ENCODE measurements at places on chromosomes 4 and X.

DNA sequence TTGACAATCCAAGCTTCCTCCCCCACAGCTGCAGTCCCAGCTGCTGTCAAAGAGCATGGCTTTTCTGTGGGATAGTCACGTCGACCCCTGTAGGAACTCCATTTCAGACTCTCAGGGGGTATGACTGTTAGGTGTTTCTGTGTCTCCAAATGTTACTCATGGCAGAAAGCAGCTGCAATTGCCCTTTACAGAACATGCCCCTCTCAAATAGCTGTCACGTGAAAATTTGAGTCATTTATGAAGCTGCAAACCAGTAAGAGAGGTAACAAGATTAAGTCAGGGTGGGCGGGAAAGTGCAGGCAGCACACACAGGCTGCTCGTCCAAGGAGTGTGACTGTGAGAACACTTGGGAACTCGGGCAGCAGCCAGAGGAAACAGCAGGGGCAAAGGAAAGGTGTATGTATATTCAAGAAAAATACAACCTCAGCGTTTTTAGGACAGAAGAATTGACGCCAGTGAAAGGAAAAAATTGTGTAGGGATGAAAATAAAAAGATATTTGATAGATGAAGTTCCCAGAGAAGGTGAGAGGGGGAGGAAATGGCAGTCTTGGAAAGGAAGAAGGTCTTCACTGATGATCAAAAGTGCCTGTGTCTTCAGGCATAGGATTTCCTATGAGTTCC, 66.5 kb upstream of the TMEM184C start:
- DNase-seq, result no peak

GRCh38 chr4:108080747-108081146, 88.0 kb downstream of the LEF1 start:
- DNase-seq, result peak; percentile 73

DNA sequence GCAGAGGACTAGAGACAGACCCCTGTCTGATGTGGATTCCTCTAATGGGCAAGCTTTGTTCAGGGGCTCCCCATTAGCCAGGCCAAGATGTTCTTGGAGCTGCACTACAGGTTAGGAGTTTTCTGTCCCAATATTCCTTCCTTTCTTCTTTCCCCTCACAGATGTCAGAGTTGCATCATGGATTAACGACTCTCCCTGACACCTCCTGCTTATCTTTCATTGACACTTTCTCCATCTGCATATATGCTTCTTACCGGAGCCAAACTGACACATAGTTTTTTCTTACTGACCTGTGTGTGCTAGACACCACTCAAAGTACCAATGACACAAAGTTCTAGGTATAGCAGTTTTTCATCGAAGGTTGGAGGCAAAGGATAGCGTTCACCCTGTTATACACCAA, 228.6 kb upstream of the HCCS start:
- no peak for DNase-seq

DNA sequence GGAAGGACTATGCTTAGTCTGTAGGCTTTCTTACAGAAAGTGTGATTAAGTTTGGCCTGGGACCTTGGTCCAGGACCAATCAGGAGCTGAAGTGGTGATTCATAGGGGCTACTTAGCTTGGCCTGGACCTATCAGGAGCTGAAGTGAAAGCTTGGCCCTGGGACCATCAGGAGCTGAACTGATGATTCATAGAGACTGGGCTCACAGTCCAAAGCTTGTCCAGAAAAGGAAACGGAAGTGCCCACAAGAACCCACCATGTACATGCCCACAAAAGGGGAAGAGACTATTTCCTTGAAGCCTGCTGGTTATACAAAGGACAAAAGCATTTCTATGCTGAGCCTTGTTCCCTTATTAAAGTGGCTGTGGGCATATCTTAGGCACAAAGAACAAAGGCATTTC, 12.6 kb downstream of the TENT5D start:
- no peak for DNase-seq

DNA sequence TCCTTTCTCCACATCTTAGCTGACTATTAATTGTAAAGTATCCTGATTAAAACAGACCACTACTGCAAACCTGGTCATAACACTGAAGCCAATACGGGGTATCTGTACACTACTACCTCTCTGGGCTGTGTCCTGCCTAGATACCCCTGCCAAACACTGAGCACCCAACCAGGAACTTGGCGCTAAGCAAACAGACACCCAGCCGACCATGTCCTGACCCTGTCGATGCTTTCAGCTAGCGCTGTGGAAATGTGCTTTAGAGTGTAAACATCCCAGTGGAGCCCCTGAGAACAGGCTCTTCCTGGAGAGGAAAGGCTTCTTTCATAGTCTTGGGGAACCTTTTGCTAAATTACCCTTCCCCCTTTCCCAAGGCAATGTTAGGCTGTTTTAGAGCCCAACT, 52.9 kb downstream of the CCNG2 start:
- DNase-seq, result no peak

- DNase-seq, result no peak
Measured at GRCh38 chr4:67918428-67918827, 34.6 kb upstream of the TMPRSS11D start.

DNA sequence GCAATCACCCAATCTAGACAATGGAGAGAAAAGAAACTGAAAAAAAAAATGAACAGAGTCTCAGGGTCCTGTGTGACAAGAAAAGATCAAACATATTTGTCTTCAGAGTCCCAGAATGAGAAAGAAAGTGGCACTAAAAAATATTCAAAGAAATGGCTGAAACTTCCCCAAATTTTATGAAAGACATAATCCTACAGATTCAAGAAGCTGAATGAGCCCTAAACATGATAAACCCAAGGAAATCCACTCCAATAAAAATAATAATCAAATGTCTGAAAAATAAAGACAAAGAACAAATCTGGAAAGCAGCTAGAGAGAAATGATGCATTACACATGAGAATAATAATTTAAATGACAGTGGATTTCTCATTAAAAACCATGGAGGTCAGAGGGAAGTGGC, 130.3 kb upstream of the CITED1 start:
- DNase-seq, result no peak

DNA sequence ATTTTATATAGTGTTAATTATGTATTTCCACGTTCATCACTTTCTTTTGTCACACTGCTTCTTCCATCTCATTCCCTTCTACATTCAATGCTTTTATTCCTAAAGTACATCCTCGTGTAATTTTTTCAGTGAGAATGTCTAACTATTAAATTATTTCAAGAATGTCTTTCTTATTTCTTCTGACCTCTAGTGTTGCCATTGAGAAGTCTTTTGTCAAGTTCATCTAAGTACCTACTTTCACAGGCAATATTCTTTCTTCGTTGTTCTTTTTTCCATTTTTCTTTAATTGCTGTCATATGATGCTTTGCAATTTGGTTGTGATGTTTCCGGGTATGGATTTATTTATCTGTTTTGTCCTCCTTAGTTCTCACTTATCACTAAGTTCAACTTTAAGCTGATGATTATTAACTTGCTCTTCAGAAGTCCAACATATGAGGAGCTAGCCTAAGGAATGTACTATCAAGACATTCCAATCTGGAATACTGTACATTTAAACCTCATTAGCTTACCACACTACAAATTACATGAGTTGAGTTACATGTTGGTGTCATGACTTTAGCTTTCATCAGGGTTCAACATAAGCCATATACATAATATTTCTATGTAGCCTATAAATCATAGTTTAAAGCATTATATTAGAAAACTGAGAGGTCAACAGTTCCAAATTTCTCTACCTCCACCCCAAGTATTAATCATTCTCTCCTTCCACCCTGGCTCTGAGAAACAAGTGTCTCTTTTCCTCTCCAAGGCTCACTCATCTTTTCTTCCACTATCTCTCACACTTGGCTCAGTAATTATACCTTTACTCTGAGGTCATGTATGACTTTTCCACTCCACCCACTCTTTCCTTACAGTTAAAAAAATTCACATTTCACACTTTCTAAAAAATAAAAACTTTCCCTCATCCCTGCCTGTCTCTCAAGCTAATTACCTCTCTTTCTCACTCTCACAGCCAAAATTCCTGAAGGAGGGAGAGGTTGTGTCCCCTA, 81.5 kb downstream of the COX18 start:
- DNase-seq, result no peak

DNA sequence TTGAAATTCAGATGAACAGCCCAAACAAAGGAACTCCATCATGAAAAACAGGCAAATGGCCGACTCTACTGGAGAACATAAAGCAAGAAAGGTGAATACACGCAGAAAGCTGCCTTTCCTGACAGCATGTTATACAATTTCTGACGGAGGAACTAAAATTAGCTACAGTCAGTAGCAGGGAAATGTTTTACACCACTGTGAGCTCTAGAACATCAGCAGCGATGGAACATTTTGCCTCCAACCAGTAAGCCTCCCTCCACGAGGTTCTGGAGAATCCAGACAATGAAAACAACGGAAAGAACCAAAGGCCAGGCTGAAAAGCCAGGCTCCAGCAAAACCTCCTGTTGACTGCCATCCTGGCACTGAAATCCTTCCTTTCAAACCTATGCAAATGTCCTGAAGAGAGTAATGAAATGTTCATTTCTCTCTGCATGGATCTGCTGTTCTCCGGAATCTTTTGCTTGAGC, 78.9 kb downstream of the IRF2 start:
- DNase-seq, result no peak

DNA sequence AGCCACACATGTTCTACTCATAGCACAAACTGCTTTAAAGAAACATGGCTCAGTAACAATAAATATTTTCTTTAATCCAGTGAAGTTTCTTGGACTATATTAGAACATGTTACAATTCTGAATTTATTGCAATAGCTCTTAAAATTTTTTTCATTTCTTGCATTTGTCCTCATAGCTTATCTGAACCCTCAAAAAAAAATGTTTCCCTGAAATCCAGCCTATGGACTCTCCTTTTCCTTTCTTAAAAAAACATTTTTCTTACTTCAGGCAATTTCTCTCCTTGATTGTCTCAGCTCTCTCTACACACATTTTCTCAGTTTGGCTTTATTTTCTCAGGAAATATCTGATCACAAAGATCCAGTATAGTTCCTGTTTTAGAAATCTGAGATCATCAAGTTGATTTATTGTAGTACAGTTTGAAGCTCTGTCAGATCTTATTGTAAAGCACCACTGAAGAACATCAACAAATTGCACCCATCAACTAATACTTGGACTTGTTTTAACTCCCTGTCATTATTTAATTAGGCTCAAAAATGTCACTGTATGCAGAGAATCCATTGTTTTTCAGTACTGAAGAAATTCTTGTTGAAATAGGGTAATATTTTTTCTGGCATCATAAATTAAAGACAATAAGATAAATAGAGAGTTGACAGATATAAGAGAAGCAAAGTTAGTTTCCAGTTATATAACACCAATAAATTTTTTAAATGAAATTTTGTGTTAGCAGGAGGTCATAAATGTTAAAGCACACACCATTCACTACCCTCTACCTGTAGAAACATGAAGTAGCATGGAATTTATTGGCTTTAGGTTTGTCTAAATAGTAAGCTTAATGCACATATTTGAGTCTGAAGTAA, 317.7 kb downstream of the ARHGAP24 start:
- DNase-seq, result no peak

DNA sequence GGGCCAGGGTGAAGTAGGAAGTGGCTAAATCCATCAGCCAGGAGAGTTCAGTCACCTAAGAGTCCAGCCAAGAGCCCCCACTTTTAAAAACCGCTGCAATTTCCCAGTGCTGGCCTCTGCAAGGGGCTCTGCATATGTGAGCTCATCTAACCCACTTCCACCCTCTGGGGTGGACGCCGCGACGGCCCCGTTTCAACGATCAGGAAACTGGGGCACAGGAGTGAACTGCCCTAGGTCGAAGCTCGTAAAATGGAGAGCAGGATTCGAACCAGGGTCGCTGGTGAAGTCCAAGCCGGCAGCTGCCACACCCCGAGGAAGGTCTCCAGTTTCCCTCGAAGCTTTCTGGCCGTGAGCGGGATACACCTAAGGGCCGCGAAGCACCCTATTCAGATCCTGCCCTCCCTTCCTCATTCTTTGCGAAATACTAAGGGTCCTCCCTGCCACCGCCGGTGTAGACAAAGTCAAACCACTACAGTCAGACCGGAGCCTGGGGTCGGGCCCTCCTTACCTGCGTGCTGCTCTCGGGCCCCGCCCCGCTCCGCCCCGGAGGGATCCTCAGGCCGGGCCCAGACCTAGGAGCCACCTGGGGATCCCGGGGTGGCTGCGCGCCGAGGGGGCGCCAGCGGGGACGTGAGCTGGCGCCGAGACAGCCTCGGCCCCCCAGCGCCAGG, 446 bp downstream of the EVC2 start:
- no peak for DNase-seq

DNA sequence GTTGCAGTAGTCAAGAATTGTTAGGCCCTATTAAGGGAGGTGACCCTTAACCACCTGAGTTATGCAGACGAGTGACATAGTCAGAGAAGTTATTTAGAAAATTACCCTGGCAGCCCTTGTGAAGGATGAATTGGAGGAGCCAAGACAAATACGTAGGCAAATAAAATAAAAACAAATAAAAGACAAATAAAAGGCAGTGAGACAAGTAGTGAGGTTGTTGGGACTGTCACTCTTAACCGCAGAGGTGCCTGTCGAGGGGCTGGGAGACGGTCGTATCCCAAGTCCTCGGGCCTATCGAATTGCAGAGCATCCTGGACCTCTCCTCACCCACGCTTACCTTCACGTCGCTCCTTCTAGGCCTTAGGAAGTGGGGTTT, 58.0 kb upstream of the ZC4H2 start:
- DNase-seq, result no peak

DNA sequence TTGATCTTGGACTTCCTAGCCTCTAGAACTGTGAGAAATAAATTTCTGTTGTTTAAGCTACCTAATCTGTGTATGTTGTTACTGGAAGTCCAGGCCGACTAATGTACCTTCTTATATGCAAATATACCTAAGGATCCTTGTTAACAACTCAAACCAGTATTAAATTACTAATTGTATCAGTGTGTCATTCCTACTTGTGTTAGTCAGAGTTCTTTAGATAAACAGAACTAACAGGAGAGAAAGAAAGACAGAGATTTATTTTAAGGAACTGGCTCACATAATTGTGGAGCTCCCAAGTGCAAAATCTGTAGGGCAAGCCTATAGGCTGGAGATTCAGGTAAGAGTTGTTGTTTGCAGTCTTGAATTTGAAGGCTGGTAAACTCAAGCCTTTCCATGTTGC, 120.0 kb downstream of the ADGRL3 start:
- DNase-seq, result no peak

GRCh38 chr4:105619188-105619931, 66.9 kb downstream of the ARHGEF38 start:
- DNase-seq, result no peak

GRCh38 chr4:184423003-184423686, 51.2 kb downstream of the IRF2 start:
- DNase-seq, result no peak

- no peak for DNase-seq
Measured at GRCh38 chr4:7347981-7348380, 86.7 kb downstream of the PSAPL1 start.

- DNase-seq, result no peak
Measured at GRCh38 chr4:7828793-7829301, 110.8 kb downstream of the AFAP1 start.

DNA sequence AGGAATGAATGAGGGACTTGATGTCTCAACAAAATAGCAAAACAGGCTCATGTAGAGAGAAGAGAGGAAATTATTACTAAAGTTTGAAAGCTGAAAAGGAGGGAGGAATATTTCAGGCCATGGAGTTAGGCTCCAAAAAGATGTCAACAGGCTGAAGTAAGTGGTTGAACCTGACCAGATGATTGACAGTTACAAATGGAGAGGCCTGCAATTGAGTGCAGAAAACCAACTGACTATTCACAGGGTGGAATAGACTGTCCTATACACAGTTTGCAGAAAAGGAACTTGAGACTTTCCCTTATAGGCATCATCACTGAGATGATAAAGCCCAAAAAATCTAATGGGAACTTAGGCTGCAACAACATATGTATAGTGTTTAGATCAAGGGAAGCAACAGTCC, 233.3 kb downstream of the AR start:
- DNase-seq, result no peak

All from activated CD8-positive, alpha-beta memory T cell treated with anti-CD3 and anti-CD28 coated beads for 24 hours (primary cell).